ENCODE measurements at places on chromosomes 6 and 20.
A peak's percentile ranks its signal among the peaks of the same experiment; 100 is the strongest.

- DNase-seq = no peak
Measured at GRCh38 chr6:39992861-39993622, 58.8 kb upstream of the MOCS1 start.

DNA sequence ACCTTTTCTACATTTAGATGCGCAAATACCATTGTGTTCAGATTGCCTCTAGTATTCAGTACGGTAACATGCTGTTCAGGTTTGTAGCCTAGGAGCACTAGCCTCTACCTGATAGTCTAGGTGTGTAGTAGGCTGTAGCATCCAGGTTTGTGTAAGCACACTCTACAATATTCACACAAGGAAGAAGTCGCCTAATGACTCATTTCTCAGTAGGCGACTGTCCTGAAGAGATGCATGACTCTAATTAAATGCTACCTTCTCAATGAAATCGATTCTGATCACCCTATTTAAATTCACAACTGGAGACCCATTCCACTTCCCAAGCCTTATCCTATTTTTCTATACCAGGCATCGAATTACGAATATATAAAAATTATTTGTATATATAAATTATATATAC lies 1.3 kb downstream of the MCUR1 start:
- no peak for DNase-seq

- DNase-seq = no peak
Measured at GRCh38 chr20:61745397-61746146, 320.1 kb downstream of the TAF4 start.

DNA sequence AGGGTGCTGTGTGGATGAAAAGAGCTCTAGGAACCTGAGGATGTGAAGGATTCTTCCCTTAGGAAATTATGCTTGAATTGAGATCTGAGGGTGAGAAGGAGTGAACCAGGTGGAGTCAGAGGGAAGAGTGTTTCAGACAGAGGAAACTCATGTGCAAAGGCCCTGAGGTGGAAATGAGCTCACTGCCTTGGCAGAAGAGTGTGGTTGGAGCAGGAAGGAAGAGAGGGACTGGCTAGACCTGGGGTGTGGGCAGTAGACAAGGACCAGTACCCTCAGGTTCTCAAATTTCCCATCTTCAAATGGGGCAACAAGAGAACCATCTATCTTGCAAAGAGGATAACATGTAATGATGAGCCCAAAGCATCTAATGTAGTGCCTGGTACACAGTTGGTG lies 24.0 kb upstream of the GTSF1L start:
- DNase-seq = no peak

DNA sequence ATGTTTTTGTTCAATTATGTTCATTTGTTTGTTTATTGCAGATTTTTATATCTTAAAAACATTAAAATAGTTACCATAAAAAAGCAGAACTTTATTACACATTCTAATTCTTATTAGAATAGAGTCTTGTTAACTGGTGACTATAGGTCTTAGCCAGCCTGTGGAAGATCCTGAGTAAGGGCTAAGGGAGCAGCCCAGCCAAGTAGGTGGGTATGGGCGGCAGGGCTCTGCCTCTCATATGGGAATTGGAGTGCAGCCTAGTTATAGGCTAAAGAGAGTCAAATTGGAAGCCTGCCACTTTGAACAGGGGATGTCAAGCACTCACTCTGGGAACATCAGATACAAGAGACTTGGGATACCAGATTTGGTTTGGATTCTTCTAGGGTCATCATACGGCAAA lies 10.5 kb upstream of the HSF2 start:
- DNase-seq = no peak

GRCh38 chr20:23391707-23392310 lies 29.5 kb downstream of the NAPB start:
- no peak for DNase-seq

DNA sequence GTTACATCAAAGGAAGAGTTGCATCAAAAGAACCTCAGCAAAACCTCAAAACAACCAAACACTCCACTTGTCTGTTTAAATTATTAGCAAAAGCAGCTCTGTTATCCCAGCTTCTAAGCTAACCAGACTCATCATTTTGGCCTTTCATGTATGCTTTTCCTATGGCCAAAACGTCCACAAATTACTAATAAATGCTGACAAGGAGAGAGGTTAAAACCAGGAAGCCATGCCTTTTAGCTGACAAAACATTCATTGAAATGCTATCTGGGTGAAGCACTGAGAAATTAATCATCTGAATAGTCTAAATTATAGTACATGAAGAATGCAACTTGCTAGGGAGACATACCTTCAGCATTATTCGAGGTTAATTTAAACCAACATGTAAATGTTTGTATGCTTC lies 80.6 kb downstream of the LAMA2 start:
- no peak for DNase-seq

DNA sequence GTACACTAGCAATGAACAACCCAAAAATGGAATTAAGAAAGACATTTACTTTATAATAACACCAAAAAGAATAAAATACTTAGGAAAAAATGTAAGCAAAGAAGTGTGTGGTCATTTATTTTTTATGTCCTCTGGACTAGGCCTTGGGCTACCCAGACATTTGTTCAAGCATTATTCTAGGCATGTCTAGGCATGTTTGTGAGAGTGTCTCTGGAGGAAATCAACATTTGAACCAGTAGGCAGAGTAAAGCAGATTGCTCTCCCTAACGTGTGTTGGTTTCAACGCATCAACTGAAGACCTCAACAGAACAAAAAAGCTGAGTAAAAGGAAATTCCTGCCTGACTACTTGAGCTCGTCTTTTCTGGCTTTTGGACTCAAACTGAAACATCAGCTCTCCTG lies 84.5 kb downstream of the ANKEF1 start:
- no peak for DNase-seq

DNA sequence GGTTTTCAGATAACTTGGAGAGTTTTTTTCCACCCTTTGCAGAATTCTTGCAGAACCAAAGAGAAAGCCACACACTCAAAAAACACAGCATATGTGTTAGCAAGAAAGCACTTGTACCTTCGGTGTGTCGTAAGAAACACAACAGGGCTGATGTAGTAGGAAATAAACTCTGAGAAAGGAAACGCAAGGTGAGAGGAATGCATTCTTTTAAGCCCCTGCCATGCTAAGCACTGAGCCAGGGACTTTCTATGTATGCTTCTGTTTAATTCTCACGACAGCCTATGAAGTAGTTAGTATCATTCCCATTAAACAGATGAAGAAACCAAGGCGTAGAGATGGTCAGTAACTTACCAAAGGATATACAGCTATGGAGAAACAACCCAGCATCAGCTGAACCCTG lies 23.1 kb downstream of the NEDD9 start:
- no peak for DNase-seq

DNA sequence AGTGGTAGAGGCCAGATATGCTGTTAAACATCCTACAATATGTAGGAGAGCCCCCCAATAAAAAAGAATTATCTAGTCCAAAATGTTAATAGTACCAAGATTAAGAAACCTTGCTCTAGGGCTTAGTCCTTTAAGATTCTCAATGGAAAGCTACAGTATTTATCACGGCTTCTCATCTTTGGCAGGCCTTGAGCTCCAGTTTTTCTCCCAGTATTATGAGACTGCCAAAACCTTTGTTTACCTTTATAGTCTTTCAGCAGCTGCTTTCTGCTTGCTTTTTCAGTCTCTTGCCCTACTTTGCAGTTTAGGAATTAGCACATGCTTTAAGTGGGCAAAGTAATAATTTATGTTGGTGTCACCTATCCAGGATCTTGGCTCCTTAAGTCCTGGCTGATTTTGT lies 59.7 kb downstream of the NHLRC1 start:
- peak; percentile 24 for DNase-seq

DNA sequence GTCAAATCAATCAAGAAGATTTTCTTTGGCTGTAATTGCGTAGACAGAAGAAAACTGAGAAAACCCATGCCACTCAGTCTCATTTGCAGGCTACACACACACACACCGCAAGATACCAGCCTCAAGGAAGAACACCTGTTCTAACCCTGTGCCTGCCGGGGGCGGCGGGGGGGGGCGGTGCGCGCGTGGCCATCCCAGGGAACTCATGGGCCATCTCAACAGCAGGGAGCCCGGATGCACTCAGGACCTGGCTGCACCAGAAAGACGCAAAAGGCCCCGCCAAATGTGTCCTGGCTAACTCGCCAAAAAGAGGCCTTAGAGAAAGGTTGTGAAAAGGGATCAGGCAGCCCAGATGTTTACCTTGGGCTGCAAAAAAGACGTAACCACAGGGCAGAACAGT lies 2.1 kb downstream of the B3GAT2 start:
- no peak for DNase-seq

GRCh38 chr6:43219119-43219518 lies 10.2 kb downstream of the DNPH1 start:
- no peak for DNase-seq

DNA sequence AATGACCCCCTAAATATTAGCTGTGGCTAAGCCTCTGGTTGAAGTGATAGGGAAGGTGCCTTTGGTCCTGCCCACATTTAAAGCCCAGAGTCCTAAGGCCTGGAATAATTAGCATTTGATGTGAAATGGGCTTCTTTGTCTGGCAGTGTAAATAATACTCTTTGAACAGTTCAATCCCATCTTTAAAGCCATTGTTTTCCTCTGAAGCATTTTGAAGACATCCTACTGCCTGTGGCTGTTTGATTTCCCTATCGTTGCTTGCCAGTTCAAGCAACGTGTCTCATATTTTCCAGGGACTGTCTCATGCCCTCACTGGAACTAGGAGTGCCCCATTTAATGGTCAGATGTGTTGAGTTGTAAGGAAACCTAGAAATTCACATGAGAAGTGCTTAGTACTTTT lies 89.3 kb upstream of the BTN3A2 start:
- DNase-seq = no peak

DNA sequence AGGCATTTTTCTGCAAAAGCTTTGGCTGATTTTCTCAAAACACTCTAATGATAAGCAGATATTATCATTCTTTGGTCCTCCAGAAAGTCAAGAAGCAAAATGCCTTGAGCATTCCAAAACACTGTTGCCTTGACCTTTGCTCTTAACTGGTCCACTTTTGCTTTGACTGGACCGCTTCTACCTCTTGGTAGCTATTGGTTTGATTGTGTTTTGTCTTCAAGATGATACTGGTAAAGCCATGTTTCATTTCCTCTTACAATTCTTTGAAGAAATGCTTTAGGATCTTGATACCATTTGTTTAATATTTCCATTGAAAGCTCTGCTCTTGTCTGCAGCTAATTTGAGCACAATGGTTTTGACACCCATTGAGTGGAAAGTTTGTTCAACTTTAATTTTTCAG lies 35.6 kb upstream of the SDHAF4 start:
- no peak for DNase-seq

DNA sequence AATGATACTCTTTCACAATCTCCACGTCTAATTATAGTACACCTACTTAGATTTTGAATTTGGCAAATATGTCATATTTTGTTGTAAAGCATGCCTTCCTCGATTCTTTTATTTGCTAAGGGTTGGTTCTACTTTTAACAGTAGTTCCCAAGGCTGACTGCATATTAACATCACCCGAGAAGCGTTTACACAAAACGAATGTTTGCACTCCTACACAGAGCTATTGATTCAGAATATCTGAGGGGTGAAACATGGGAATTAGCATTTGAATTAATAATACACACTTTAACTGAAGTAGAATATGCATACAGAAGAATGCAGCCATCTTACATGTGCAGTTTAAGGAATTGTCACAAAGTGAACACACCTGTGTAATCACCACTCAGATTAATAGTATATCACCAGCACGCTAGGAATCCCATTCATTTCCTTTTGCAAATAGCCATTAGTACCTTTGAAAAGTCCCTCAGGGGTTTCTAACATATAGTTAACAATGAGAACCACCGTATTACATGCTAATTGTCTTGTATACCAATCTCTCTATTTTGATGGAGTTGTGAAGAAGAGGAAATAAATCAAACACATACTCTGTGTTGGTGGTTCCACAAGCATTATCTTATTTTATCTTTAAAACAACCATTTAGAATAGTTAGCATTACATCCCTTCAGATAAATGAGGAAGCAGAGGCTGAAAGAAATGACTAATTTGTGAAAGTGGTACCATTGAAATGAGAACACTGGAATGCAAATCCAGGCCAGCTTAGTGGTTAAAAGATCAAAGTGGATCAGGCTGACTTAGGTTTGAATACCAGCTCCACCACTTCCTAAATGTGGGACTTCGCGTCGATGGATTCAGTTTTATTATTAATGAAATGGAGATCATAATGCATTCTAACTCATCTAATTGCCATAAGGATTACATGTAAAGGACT lies 317.6 kb downstream of the HDGFL1 start:
- DNase-seq = no peak

GRCh38 chr20:15794409-15794808 lies 778.8 kb downstream of the KIF16B start:
- no peak for DNase-seq

DNA sequence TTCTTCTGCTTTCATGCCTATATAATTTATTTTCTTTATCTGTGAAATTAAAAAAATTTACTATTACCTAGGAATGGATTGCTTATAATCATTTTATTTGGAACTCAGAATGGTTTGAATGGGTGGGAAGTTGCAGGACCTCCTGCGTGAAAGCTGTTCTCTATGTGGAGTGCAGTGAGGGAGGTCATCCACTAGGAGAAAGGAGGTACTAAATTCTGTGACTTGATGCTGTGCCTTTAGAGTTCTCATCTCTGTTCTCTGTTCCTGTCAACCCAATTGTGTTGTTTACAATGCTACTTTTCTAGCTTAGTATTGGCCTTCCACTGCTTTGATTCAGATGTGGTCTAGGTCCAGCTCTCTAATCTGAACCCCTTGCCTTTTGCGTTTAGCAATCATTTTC lies 65.0 kb upstream of the HIVEP1 start:
- no peak for DNase-seq

GRCh38 chr20:39103732-39104131 lies 141.6 kb downstream of the DHX35 start:
- no peak for DNase-seq

DNA sequence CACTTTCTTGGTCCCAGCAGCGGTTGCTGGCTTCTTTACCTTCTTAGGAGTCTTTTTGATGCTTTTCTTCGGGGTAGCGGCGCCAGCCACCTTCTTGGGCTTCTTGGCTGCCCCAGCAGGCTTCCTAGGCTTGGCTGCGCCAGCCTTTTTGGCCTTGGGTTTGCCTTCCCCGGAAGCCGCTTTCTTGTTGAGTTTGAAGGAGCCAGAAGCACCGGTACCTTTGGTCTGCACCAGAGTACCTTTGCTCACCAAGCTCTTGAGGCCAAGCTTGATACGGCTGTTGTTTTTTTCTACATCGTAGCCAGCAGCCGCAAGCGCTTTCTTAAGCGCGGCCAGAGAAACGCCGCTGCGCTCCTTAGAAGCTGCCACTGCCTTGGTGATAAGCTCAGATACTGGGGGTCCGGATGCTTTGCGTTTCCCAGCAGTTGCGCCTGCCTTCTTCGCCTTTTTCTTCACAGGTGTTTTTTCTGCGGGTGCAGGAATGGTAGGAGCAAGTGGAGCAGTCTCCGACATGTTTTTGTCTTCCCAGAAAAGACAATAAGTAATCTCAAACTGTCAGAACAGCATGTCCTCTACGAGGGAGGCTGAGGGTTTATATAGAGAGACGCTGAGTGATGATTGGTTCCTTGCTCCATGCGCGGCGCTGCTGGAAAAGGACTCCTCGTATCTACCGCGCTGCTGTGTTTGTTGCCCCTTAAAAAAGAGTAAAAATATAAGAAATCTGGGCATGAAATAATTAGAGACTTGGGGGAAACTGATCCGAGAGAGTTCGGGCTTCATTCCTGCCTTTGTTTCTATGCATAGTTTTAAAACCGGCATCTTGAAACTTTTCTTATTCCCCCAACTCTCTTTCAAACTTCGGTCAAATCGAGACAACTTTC lies 130.3 kb upstream of the BTN3A2 start:
- DNase-seq = peak; percentile 27
